Sigmoid colon (tissue), 7 donors: ENCODE measurements at places on chromosomes 1 and 21. TPM values are rescaled to one million over a fixed set of nuclear protein-coding genes. Genes with fewer than 3 reads are reported as not detected.

TCHH gene
- 0.10 TPM for polyA plus RNA-seq

KIF14 gene
- not detected for polyA plus RNA-seq

TFF2 gene
- 1.5 TPM for polyA plus RNA-seq

CLCC1 gene
- 2.3 TPM for polyA plus RNA-seq

ITGB2 gene
- 103 TPM for polyA plus RNA-seq

MAP3K21 gene
- 5.4 TPM for polyA plus RNA-seq

BGLAP gene
- polyA plus RNA-seq: not detected

TXNDC12 gene
- 9.0 TPM for polyA plus RNA-seq

CYP4A11 gene
- not detected for polyA plus RNA-seq

ASPM gene
- polyA plus RNA-seq: 0.60 TPM

ZNF683 gene
- not detected for polyA plus RNA-seq

LCE1E gene
- polyA plus RNA-seq: not detected
